ENCODE measurements at places on chromosomes 7 and 10.

DNA sequence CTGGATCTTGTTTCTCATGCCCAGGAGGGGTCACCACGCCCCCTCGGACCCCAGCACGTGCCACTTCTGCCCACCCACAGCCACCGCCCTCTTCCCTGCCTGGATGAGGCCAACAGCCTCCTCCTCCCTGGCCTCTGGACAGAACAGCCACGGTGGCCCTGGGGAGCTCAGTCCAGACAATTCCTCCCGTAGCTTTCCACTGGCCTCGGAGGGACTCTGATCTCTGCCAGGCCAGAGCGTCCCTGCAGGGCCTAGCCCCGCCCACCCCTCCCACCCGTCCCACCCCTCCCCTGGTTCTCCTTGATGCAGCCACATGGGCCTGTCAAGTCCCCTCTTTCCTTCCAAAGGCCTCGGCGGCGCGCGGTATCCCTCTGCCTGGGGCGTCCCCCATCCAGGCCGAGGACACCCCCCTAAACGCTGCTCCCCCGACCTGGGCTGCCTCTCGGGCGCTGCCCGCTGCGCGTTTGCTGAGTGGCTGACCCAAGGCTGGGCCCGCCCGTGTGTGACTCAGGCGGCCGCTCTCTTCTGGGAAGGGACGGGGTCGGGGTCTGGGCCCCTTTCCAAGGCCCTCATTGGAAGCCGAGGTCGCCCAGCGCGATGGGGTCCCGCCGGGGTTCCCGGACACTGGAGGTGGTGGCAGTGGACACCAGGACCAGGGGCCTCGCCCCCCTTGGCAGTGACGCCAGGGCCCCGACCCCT is 557 bp downstream of the TMEM120A start:
- DNase-seq, result no peak

- DNase-seq, result no peak
Observed at GRCh38 chr10:27730041-27730440, 15.6 kb downstream of the MKX start.

DNA sequence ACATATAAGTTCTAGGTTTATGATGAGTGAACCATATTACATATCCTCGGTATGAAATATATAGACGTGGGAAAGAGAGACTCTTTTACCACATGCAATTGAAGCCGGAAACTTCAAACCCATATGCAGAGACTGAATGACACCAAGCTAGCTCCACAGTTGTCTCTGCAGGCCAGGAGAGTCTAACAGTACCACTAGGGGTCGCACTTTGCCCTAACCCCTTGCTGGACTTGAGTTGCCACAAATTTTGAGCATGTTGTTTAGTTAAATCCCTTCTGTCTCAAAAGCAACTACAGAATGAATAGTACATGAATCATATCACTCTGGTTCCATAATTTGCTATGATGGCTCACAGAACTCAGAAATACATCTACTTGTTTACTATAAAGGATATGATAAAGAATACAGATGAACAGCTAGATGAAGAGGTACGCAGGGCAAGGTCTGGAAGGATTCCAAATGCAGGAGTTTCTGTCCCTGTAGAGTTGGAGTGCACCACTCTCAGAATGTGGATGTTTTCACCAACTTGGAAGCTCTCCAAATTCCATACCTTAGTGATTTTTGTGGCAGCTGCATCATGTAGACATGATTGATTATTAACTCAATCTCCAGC is 112.4 kb upstream of the YAE1 start:
- no peak for DNase-seq

GRCh38 chr10:129962031-129962871 is 1.8 kb downstream of the EBF3 start:
- DNase-seq, result no peak

DNA sequence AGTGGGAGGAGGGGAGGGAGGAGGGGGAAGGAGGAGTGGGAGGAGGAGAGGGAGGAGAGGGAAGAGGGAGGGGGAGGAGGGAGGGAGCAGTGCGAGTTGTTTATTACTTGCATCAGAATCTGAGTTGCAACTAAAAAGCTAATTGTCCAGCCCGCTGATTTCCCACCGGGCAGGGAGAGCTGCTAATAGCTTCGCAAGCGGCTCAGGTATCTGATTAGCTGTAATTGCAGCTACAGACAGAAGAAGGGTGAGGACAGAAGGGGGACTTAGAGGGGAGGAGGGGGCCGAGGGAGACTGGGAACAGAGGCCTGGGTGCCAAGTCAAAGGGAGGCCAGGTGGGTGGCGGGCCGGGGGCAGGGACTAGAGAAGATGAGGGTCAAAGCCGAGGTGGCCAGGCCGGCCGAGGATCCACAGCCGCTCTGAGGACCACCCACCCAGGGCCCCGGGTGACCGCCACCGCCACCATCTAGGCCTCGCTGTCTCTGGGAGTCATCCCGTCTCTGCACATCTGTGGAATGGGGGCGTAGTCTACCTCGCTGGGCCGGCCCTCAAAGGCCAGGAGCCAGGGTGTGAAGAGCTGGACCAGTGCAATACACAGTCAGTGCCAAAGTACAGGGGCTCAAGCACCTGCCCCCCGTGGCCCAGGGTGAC is 54.2 kb downstream of the MICALL2 start:
- no peak for DNase-seq

DNA sequence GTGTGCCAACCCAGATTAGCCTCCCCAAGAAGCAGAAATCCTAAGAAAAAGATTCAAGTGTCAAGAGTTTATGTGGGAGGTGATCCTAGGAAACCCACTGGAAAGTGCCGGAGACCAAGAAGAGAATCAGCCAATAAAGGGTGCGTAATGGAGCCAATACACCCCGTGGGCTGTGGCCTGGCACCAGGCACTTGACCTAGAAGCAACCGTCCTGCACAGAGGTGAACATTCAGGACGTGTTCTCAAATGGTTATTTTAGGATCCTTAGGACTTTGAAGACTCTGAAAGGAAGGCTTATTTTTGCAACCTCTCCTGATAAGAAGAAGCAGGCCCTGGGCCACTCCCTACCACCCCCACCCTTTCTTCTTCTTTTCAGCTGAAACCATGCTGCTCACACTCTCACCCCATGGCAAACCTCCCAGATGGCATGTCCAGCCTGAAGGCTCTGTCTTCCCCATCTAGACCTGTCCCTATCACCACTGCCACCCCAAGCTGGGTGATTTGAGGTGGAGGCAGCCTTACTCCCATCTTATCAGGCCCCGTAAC is 46.6 kb downstream of the VSTM4 start:
- no peak for DNase-seq

- no peak for DNase-seq
Observed at GRCh38 chr10:131814567-131815265, 86.1 kb upstream of the PPP2R2D start.

DNA sequence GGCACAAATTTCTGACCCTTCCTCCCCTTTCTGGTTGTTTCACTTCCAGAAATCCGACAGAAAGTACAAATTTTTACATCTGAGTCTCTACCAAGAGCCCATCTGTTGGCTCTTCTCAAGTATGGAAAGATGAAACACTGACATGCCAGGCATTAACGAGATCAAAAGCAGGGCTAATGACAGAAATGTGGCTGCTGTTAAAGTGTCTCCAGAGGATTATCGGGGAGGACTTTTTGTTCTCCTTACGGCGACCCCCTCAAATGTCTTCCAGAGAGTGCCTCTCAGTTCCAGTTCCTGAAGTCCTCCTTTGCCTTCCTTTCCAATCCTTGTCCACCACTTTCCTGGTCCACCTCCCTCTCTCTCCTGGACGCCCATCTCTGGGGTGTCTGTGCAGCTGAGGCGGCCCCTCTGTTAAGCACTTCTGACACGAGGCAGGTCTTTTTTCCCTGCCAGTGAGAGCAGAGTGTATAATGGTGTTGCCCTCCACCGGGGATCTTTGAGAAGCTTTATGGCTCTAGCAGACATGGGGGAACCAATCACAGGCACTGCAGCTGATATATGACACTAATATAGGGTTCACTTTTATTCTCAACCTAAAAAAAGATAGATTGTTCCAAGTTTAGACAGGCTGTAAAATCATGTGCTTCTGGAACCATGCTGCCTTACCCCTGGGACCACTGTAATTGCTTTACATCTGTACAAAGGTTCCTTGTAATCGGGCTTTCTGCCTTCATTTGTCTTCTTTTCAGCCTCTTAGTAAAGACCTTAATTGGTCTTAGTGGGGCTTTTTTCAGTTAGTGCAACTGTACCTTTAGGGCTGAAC is 757.1 kb downstream of the AUTS2 start:
- no peak for DNase-seq

- no peak for DNase-seq
Observed at GRCh38 chr10:75773231-75773780, 341.9 kb downstream of the LRMDA start.

DNA sequence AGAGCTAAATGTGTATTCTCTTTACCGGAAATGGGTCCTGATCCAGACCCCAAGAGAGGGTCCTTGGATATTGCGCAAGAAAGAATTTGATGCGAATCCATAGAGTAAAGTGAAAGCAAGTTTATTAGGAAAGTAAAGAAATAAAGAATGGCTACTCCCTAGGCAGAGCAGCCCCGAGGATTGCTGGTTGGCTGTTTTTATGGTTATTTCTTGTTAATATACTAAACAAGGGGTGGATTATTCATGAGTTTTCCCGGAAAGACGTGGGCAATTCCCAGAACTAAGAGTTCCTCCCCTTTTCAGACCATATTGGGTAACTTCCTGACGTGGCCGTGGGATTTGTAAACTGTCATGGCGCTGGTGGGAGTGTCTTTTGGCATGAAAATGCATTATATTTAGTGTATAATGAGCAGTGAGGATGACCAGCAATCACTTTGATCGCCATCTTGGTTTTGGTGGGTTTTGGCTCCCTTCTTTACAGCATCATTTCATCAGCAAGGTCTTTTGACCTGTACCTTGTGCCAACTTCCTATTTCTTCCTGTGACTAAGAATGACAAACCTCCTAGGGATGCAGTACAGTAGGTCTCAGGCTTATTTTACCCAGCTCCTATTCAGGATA is 60.4 kb downstream of the ARL4A start:
- no peak for DNase-seq

DNA sequence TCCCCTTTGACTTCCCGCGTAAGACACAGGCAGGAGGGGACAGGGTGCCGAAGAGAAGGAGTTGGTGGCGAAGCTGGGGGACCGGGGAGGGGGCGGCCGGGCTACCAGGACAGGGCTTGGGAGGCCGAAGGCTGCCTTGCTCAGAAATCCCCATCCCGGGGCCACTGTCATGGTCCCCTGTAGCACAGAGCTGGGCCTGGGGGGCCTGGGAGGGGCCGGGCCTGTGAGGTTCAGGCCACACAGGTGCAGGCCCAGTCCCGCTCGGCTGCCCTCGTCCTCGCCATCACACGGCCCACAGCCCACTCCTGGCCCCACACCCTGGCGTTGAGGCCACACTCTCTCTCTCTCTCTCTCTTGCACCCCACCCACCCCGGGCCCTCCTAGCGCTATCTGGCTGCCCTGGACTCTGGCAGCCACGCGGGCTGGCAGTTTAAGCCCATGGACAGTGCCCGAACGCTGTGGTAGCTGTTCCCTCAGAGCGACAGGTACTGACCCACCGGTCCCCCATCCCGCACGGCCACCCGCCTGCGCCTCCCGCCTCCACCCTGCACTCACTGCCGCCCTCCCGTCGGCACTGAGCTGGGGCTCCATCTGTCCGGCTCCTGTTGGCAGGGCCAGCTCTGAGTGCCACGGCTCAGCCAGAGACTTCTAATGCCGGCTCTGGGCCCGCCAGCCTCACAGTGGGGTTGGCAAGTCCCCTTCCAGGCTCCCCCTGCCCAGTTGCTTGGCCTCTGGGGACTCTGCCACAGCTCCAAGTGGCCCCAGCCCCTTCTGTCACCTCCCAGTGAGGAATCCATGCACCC is 28.0 kb downstream of the TTYH3 start:
- DNase-seq, result no peak

All from NCI-H774 (cell line).